Activated CD4-positive, alpha-beta T cell treated with anti-CD3 and anti-CD28 coated beads for 1 hour (primary cell): ENCODE measurements at places on chromosomes 3 and 15.

DNA sequence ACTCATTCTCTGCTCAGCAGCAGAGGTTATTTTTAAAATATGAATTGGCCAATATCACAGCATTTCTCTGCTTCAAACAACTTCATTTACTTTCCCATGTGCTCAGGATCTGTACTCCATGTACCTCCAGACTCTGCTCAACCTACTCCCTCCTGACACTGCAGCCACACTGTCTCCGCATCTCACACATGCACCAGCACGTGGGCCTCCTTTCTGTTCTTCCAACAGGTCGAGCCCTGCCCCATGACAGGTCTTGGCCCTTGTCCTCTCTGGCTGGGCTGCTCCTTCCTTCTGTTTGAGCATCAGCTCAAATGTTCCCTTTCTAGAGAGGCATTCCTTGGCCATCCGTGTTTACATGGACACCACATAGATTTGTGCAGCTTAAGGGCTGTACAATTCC lies 195.7 kb downstream of the EBLN2 start:
- DNase-seq: no peak

GRCh38 chr15:38378161-38378560 lies 75.8 kb upstream of the FAM98B start:
- DNase-seq: no peak

- DNase-seq: no peak
These were observed 497 bp upstream of the RPLP1 start for GRCh38 chr15:69451951-69452691.

GRCh38 chr3:166955201-166955939 lies 424.7 kb downstream of the ZBBX start:
- no peak for DNase-seq

DNA sequence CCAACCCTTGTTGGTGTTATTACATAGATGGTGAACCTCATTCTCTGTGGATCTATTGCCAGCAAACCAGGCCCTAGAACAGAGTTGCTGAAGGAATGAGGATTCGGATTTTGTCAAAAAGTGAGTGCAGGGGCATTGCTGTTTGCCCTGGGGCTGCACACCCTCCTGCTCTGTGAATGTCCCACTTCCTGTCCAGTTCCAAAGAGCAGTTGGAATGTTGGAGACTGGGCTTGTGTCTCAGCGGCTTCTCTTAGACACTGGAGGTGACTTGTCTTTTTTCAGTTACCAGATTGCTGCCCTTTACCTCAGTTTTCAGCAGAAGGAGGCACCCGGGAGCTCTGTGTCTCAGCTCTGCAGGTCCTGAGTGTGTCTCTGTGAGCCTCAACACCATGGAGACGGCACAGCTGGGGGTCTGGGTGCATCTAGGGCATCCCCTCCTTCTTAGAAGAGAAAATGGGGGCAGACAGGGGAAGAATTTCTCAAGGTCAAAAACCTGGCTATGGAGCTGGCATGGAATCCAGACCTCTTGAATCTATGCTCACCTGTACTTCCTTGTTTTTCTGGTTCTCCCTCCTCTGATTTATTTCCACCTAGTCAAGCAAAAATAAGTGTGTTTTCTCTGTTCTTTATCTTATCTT lies 46.3 kb downstream of the LIMD1 start:
- no peak for DNase-seq

- no peak for DNase-seq
These were observed 191.6 kb upstream of the STT3B start for GRCh38 chr3:31341130-31341529.

DNA sequence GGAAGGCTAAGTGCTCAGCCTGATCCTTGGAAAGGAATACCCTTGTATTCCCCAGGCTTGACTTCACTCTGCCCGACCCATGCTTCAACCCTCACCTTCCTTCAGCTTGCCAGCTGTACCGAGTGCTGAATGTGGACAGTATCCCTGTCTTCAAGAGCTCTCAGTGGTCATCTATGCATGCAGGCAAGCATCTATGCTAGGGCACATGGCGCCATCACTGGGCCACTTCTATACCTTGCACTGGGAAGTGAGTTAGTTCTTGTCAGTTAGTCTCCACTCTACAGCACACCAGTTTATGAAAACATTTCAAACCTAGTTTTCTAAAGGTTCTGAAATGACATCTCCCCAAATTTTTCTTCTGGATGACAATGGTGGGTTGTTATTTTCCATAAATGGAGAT lies 82.0 kb upstream of the MYRIP start:
- no peak for DNase-seq

GRCh38 chr15:60612400-60613048 lies 133.6 kb upstream of the ICE2 start:
- DNase-seq: no peak

- no peak for DNase-seq
These were observed 369.6 kb upstream of the RORA start for GRCh38 chr15:61598655-61599054.
